ENCODE measurements at places on chromosomes 2 and 18.

DNA sequence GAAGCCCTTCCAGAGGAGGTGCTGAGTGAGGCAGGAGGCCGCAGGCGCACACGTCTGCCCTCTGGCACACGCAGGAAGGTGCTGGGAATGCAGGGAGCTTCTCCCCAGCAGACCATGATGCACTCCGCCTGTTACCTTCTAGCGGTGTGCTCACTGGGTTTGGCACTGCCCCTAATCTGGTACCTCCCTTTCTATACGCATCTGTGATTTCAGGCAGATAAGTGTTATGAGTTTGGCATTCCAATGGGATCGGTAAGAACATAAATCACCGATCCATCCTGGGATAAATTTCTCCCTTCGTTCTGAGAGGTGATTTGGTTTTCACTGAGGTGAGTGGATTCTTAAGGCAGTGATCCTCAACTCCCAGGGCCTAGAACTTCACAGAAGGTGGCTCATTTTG is 34.6 kb downstream of the ODC1 start:
- no peak for DNase-seq

GRCh38 chr2:149221898-149222297 is 108.5 kb upstream of the LYPD6 start:
- DNase-seq: no peak

- DNase-seq: no peak
Observed at GRCh38 chr2:205409411-205409810, 272.9 kb upstream of the NRP2 start.

DNA sequence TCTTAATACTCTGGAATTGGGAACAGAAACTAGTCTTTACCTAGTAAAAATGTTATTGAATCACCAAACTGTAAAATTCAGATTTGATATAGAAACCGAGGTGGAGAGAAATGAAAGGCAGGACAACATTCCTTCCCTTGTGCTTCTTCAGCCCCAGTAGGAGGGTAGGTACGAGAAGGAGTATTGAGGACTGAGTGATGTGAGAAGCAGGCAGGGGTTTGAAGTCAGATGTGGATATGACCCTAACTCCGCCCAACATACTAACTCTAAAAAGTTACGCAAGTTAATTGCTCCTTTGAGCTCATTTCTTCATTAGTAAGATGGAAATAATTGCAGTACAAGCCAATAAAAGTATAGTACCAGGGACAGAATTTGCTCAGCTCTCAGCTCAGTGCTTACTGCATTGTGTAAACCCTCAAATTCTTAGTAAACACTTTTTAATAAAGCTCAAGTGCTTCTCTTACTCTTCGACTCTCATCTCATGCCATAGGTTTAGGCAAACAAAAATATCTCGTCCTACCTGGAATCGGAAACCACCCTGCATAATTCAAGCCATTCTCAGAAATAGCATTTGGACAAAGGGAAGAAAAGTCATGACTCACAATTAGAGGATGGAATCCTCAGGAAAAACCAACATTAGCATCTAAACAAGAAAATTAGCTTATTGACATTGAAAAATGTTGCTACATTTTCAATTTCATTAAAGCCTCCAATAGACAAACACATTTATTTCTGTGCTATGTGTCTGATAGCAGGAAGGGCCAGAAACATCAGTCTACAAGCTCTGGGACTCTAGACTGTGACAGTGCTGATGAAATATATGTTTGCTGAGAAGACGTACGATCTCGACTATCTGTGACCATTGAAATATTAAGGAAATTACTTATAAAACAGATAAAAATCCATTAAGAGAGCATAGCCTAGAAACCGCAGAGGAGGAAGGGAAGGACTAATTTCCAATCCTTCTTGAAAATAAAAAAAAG is 161.3 kb downstream of the HNMT start:
- DNase-seq: no peak

- no peak for DNase-seq
Observed at GRCh38 chr2:112841295-112842044, 4.9 kb upstream of the IL1B start.

DNA sequence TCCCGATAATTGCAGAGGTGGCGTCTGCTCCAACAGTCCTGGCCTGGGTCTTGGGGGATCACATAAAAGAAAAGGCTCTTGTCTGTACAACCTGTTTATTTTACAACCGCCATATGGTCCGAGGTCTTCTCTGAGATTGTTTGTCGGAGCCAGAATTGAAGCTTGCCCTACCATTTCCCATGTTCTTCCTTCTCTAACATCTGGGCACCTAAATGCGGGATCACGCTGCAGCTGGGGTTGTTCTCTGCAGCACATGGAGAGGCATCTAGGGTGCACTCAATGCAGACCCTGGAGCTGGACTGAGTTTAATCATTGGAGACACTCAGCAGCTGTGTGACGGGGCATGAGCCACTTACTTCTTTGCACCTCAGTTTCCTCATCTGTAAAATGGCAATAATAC is 107.7 kb downstream of the ACKR3 start:
- DNase-seq: no peak

GRCh38 chr2:17752892-17753802 is 463 bp downstream of the SMC6 start:
- DNase-seq: peak; percentile 49

DNA sequence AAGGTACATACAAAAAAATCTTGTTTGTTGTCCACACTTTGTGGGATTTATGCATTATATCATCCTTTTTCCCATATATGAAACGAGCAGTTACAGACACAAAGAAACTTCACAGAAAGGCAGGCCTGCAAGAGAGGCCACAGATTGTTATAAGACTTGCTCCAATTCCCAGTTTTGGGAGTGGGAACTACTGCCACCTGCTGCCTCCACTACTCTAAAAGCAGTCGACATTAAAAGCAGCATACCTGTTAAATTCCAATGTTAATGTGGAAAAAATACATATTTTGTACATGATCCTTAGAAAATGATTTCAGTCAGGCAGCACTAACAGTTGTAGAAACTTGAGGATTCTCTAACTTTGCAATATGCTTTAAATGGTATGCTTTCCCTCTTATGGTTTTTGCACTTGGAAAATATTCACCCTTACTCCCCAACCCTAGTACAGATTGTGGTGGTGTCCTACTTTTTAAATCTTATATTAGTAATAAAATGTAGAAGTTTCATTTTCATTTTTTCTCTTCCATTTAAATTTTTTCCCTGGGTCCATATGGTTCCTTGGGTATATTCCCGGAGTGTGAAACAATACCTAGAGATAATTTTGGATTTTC is 37.9 kb downstream of the SLC38A11 start:
- DNase-seq: no peak

- DNase-seq: no peak
Observed at GRCh38 chr2:192091476-192091875, 103.3 kb downstream of the TMEFF2 start.

GRCh38 chr2:96804986-96805385 is 11.1 kb upstream of the CNNM3 start:
- no peak for DNase-seq

DNA sequence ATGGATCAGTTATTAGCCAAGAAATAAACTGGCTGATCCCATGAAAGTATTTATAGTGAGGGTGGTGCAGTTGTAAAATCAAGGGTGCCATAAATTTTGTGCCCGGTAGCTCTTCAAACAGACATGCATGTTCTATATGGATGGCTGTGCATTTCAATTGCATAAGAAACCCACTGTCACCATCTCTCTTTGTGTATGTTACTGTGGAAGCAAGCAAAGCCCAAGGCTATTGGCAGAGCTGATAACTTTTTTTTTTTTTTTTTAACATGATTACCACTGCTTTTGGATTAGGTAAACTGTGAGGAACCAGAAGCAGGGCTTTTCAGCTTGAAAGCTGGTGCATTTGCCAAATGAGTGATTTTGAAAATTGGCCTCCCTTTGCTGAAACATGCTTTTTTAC is 332.6 kb downstream of the SOX11 start:
- no peak for DNase-seq

DNA sequence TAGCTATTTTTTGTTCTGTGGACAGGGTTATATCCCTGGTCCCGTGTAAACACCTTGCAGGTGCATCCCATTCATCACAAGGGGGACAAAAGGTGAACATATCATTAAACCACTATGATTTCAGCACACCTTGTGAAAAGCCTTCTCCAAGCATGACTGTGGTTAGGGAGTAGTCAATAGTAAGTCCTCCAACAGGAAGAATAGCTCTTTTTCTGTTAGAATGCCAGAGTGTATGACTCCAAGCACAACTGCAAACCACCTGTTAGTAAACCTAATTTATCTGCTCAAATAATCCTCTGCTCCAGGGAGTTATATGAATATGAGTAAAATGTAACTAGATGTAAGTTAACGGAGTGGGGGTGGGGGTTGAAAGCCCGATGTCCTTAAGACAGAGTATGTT is 240.5 kb downstream of the AGPS start:
- DNase-seq: no peak

DNA sequence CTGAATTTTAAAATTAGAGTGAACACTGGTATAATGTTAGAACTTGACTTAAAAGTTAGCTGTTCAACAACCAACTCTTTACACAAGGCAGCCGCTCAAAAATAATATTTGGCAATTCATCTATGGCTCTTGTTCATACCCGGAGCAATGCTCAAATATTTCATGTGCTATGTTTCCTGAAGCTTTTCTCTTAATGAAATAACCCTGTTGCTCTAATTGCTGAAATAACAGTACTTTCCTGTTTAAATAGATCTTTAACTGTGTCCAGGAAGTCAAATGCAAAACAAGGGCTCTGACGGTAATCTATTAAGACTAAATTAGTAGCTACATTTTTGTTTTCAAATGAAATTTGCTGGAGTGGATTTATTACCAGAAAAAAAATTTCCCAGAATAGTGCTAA is 33.7 kb downstream of the RFTN2 start:
- no peak for DNase-seq

- no peak for DNase-seq
Observed at GRCh38 chr2:176109192-176109901, 2.3 kb downstream of the HOXD11 start.

GRCh38 chr2:1060372-1060771 is 109.7 kb downstream of the SNTG2 start:
- no peak for DNase-seq

Measured in activated naive CD4-positive, alpha-beta T cell treated with Interleukin-2 at 50 U/mL for 16 hours (primary cell).